ENCODE measurements at places on chromosomes 4 and X.

GRCh38 chr4:77728420-77728819, 90.7 kb downstream of the CNOT6L start:
- no peak for DNase-seq

GRCh38 chr4:83454686-83455085, 937 bp downstream of the HELQ start:
- DNase-seq: no peak

- DNase-seq: no peak
Observed at GRCh38 chr4:134201216-134202161, at the start of gene PABPC4L. Gene PABPC4L, minus strand, starts transcription at chr4:134201789. Its CDS starts 770 bp downstream, at chr4:134201019.

GRCh38 chrX:5852941-5853340, 375.7 kb downstream of the NLGN4X start:
- no peak for DNase-seq

DNA sequence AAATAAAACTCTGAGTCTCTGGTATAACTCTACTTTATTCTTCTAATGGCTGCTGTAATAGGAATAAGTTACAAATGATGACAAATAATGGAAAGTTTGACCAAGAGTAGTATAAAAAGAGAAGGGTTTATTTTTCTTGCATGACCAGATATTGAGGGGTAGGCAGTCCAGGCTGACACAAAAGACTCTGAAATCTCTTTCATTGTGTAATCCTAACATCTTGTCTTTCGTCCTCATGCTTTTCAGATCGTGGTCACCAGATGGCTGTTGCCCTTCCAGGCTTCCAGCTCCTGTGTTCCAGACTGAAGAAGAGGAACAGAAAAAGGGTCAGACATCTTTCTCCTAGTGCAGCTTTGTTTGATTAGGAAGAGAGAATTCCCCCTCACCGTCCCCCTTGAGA, 176.9 kb upstream of the GK2 start:
- no peak for DNase-seq

DNA sequence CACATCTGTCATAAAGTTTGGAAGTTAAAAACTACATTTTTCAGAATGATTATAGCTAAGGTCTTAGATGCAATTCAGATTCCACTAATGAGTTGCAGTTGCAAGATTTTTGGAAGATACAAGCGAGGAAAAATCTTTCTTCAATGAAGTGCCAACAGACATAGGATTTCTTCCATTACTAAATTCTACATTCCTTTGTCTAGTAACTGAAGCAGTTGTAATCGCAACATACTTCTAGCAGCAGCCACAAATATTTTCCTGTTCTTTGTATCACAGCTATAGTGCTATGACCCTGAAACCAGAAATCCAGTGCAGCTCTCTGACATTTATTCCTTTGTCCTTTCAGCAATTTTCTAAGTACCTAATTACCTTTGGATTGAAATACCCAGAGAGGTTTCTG, 225.2 kb upstream of the SLIT2 start:
- peak; percentile 21 for DNase-seq

GRCh38 chr4:158540125-158540907, 18.6 kb downstream of the RXFP1 start:
- DNase-seq: no peak

DNA sequence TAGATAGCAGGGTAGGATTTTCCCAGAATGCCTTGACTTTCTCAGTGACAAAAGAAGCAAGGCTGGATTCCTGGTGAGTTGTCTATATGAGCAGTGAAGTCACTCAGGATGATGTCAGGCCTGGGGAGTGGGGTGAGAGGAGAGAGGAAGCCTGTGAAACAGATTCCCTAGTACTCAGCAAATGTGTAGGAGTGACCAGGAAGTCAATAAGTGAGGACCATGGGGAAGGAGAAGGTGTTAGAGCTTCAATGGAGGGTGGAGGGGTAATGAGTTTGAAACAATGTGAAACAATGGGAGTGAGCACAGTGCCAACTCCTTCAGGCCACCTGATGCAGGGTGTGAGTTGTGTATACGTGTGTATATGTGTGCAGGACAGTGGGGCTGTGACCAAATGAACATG, 2.4 kb upstream of the SLC9A6 start:
- DNase-seq: no peak

DNA sequence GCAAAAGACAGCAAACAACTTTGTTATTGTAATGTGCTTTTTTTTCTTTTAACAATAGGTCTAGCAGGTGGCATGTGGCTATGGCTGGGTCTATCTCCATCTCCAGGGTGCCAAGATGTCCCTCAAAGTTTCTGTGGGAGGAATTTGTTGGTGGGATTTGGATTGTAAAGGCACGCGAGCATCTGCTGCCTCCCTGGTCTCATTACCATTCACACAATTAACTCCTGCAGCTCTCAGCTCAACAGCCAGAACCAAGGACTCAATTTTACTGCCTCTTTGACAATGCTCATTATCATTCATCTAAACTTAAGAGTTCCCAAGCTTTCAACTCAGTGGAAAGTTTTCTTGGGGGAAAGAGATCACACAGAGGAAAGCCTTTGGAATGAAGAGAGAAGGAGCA, 10.9 kb upstream of the PCDH18 start:
- DNase-seq: no peak

GRCh38 chrX:40266490-40267333, 169.0 kb upstream of the BCOR start:
- DNase-seq: no peak

- no peak for DNase-seq
Observed at GRCh38 chrX:10628906-10629305, 8.5 kb upstream of the MID1 start.

- no peak for DNase-seq
Observed at GRCh38 chrX:115029869-115030570, 12.6 kb upstream of the IL13RA2 start.

DNA sequence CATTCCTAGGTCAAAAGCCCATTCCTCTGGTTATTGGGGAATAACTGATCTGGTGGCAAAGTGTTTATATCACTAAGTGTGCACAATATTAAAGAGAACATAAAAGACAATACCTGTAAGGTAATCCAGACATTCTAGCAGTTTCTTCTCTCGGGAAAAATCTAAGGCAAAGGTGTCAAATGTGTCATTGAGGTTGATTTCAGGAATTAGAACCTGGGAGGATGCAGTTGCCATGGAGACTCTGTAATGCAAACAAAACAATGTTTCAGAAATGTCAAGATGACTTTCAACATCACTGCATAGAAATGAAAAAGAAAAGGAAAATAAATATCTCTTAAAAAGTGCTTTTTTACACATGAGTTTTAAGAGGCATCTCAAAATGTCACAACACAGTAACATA, 145.9 kb downstream of the MID1 start:
- DNase-seq: no peak

DNA sequence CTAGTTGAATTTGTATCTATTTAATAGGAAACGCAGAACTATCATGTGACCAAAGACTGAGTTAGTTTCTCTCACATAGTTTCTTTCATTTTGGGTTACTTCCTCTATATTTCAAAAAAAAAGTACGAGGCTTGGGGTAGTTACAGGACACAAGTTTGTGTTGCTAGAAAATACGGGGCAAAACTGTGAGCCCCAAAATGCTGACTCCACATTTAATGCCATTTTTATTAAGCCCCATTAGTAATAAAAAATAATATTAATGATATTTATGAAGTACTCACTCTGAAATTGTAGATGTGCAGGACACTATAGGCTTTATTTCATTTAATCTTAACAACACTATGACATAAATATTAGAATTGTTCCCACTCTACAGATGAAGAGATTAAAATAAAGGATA, 268.6 kb downstream of the DTHD1 start:
- DNase-seq: no peak

- DNase-seq: no peak
Observed at GRCh38 chr4:167890226-167890625, 202.1 kb upstream of the ANXA10 start.

GRCh38 chrX:12412561-12412960, 274.3 kb downstream of the FRMPD4 start:
- no peak for DNase-seq

DNA sequence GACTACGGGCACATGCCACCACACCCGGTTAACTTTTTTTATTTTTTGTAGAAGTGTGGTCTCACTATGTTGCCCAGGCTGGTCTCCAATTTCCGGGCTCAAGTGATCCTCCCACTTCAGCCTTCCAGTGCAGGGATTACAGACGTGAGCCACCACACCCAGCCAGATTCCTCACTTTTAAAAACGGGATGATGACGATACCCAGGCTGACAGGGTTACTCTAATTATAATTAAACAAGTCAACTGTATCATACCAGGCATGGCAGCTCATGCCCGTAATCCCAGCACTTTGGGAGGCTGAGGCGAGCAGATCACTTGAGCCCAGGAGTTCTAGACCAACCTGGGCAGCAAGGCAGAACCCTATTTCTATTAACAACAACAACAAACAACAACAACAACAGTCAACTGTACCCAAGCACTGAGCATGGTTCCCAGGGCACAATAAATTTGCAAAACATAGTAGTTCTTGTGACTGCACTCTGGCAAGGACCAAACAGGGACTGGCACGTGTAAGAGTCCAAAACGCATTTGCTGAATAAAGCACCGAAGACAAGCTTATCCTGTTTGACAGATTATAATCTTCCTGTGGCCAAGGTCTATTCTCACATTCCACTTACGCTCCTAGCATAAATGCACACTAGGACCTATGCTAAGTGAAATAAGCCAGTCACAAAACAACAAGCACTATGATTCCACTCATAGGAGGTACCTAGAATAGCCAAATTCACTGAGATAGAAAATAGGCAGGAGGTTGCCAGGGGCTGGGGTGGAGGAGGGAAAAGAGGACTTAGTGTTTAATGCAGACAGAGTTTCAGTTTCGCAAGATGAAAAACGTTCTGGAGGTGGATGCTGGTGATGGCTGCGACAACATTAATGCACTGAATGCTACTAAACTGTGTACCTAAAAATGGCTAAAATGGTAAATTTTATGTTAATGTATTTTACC, 77.5 kb downstream of the IRF2 start:
- DNase-seq: no peak

- DNase-seq: no peak
Observed at GRCh38 chr4:7344636-7345155, 90.0 kb downstream of the PSAPL1 start.

DNA sequence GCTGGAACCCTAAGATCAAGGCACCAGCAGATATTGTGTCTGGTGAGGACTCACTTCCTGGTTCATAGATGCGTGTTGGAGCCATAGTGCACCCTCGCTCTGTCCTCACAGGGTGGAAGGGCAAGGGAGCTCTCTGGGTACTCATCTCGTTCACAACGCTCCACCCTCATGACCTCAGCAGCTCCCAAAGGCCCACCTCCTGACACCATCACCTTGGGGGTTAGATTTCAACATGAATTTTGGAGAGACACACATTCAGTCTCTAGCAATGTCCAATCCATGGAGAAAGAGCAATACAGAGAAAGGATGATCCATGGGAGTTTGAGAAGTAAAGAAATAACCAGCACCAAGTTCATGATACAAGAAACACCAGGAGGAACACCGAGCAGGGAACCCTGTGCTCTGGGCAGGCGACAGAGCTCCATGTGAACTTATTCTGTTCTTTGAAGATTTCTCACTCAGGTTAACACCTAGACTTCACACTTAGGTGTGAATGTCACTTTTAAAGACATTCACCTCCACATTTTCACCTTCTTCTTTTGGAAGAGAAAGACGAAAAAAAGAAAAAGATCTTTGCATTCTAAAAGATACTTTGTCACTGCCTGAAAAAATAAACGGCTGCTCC, 171.8 kb upstream of the FAM9B start:
- DNase-seq: no peak

DNA sequence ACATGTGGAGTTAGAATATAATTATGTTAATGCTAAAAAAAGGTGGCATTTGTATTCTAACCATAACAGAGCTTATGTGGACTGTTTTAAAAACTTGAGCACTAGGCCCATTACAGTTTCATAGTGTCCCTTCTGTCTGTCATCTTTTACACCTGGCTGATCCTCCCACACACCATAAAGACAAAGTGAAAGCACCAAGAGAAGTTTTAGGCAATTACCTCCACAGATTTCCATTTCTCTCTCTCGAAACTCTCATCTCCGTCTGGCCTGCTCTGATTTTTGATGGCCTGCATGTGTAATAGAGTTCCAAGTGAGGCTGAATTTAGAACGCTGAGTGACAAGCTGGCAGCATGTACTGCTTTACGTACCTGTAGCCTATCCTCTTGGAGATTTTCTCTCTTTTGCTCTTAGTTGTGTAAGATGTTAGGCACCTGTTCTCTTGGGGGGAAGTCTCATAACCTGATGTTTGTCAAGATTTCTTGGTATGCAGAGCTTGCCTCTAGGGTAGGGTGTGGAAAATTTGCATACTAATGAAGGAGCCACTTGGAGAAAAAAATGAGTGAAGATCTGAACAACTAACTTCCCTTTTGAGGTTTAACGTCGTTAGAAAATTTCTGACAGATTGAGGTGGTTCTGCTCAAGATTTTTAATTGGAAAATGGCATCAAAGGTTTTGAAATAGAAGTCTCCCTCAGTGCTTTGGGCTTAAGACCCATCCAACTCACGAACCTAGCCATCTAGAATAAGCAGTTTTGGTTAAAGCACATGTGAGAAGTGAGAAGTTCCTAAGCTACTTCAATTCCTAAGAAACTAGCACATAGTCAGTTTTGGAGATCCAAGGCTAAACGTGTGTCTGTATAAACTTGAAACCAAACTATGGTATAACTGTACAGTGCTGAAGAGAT, 57.6 kb upstream of the RAP1GDS1 start:
- no peak for DNase-seq

GRCh38 chrX:46268412-46268811, 276.8 kb downstream of the ZNF674 start:
- DNase-seq: no peak

GRCh38 chr4:140304346-140304745, 69.1 kb upstream of the SCOC start:
- no peak for DNase-seq

GRCh38 chrX:107505223-107505622, 55.8 kb downstream of the FRMPD3 start:
- no peak for DNase-seq

- DNase-seq: no peak
Observed at GRCh38 chrX:75596178-75596577, 73.3 kb upstream of the ZDHHC15 start.

- no peak for DNase-seq
Observed at GRCh38 chrX:68697036-68697435, 49.6 kb downstream of the STARD8 start.

- no peak for DNase-seq
Observed at GRCh38 chr4:32455231-32455630, 1735.1 kb downstream of the PCDH7 start.

DNA sequence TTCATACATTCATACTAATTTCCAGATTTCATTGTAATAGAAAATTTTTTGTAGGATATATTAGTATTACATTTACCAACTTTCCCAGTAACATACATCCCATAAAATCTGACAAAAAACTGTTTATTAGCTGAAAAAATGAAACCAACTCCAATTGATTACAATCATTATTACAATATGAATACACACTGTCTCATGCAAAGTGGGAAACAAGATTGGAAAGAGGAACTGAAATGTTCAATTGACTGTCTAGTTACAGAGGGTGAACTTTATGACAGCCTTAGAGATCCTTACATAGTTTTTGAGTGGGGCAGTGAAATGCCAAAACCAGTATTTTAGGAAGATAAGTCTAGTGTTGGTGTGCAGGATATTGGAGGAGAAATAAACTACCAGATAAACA, 2.3 kb upstream of the AMBN start:
- DNase-seq: no peak

GRCh38 chrX:129797251-129797906, 17.6 kb downstream of the SASH3 start:
- DNase-seq: no peak
